ENCODE measurements at places on chromosomes 4 and X. TPM values are rescaled to one million over a fixed set of nuclear protein-coding genes. Genes with fewer than 3 reads are reported as not detected.

GRCh38 chr4:121269001-121269400 lies 104.9 kb upstream of the TNIP3 start:
- no peak for DNase-seq

DNA sequence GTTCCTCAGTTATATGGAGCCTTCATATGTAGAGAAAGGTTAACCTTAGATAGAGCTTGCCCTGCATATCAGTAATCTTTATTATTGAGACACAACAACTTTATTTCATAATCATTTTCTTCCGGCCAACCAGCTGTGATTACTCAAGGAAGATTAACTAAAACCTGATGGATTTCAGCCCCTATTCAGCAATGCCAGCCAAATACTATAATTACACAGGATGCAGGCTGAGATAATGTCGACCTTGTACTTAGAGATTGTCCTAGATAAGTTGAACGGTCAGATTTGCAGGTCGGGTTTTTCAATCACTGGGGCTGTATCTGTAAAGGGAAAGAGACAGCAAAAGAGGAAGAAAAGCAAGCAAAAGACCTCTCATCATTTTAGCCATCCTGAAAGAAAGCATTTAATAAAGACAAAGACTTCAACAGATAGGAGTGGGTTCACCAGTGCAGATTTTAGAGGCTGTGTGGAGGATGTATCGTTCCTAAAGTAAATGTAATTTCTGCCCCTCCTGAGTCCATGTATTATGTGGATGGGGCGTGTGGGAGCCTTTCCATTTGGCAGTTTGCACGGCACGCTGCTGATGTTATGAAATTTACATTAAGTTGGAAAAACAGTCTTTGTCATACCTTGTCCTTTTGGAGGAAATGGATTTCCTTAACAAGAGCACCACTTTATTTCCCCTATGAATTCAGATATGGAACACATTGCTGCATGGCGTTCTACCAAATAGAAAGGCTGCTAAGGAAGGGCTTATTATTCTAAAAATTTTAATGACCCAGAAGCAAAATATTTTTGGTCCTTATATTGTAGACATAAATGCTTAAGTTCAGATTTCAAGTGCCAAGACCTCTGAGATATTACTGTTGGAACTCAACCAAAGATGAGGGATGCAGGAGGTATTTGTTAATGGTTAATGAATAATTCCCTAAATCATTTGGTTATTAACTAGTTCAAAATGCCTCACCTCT lies 496.7 kb downstream of the SPRY1 start:
- DNase-seq = peak; percentile 55

DNA sequence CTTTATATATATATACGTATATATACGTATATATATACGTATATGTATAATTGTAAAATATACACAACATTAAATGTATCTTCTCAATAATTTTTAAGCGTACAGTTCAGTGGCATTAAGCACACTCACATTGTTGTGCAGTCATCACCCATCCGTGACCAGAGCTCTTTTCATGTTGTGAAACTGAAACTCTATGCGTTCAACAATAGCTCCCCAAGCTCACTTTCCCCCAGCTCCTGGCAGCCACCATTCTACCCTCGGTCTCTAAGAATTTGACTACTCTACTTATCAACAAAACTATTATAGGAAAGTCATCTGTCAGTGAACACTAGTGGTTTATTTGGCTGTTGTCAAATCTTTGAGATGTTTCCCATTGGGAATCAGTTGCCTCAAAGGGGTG lies 621.8 kb upstream of the GALNT7 start:
- DNase-seq = no peak

The PNCK gene
- 8.1 TPM for total RNA-seq

The DDX60 gene
- 4.4 TPM for total RNA-seq

The GLRB gene
- 7.8 TPM for total RNA-seq
